ENCODE measurements at places on chromosomes 6 and 20. TPM values are rescaled to one million over a fixed set of nuclear protein-coding genes. Genes with fewer than 3 reads are reported as not detected.

Gene REPS1
- total RNA-seq: 28.6 TPM

Gene ADGRB3
- 0.10 TPM for total RNA-seq

Gene IL17F
- not detected for total RNA-seq

Gene NOL7
- total RNA-seq: 74.4 TPM

Gene PDYN
- total RNA-seq: not detected

Gene MACROD2
- 1.2 TPM for total RNA-seq

Gene IL22RA2
- not detected for total RNA-seq

Gene ZSCAN12
- 3.2 TPM for total RNA-seq

Gene ADGRG6
- total RNA-seq: 259 TPM

Gene PDE7B
- total RNA-seq: 0.03 TPM

Gene SLC35F1
- total RNA-seq: not detected

Gene PCK1
- 0.21 TPM for total RNA-seq

Gene FRK
- 2.5 TPM for total RNA-seq

Gene HLA-DMA
- 2.8 TPM for total RNA-seq

Gene MEI4
- 0.05 TPM for total RNA-seq

Gene NAPB
- total RNA-seq: 5.8 TPM

Gene TCF15
- total RNA-seq: not detected

Gene FAXC
- total RNA-seq: 9.0 TPM

Gene RMND1
- total RNA-seq: 16.1 TPM

Gene PPP1R11
- total RNA-seq: 59.2 TPM

Gene LY6G6F
- total RNA-seq: not detected

Gene UST
- total RNA-seq: 0.15 TPM

Gene CNKSR3
- total RNA-seq: 18.2 TPM

Gene COL21A1
- total RNA-seq: 3.3 TPM

Gene POLH
- total RNA-seq: 28.4 TPM

Gene TMEM170B
- total RNA-seq: 1.3 TPM

Gene BTN1A1
- total RNA-seq: 0.10 TPM

Gene VAPB
- 50.9 TPM for total RNA-seq

Gene WFDC5
- not detected for total RNA-seq

Gene EGFL8
- 11.1 TPM for total RNA-seq

Gene BPIFB4
- not detected for total RNA-seq

Gene CD109
- 46.1 TPM for total RNA-seq

Gene SMPDL3A
- 1.8 TPM for total RNA-seq

Gene MAS1
- total RNA-seq: not detected

Gene KCNK5
- 0.77 TPM for total RNA-seq

Gene RBM24
- total RNA-seq: 23.0 TPM

Gene ARFGEF3
- total RNA-seq: 1.5 TPM

Gene POU5F1
- total RNA-seq: 1.1 TPM
